Large intestine (tissue), 12 donors: ENCODE measurements at places on chromosomes 6 and 20. TPM values are rescaled to one million over a fixed set of nuclear protein-coding genes. Genes with fewer than 3 reads are reported as not detected.

EYA4 gene
- 0.21 TPM for polyA plus RNA-seq

DNA sequence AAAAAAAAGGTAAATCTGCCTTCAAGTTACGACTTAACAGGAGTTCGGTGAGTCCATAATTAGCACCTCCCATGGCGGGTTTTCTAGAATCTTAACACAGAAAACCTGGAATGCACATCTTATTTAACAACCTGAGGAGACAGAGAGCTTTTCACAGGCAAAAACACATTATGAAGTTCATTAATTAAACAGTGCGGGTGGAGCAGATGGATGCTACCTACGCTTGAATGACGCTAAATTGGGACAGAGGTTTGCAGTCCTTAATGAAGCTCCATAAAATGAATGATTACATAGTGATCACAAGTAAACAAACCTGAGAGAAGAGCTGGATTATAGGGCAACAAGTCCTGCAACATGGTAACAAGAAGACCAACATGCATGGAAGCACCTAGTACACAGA is 81.0 kb downstream of the INSM1 start:
- H3K4me1 ChIP-seq: no peaks in the 10 kb centered on the region
- no peaks in the 10 kb centered on the region for H3K27me3 ChIP-seq
- peaks cover 8% of the 10 kb centered on the region for H3K36me3 ChIP-seq
- no peak overlapping the region for H3K27ac ChIP-seq
- no peak overlapping the region for H3K4me3 ChIP-seq

- no peaks in the 10 kb centered on the region for H3K27me3 ChIP-seq
- no peak overlapping the region for H3K27ac ChIP-seq
- peaks cover 17% of the 10 kb centered on the region for H3K4me1 ChIP-seq
- no peak overlapping the region for H3K4me3 ChIP-seq
- H3K36me3 ChIP-seq: peaks cover 70% of the 10 kb centered on the region
Measured at GRCh38 chr20:62306414-62307187, 3.8 kb downstream of the ADRM1 start.

DNA sequence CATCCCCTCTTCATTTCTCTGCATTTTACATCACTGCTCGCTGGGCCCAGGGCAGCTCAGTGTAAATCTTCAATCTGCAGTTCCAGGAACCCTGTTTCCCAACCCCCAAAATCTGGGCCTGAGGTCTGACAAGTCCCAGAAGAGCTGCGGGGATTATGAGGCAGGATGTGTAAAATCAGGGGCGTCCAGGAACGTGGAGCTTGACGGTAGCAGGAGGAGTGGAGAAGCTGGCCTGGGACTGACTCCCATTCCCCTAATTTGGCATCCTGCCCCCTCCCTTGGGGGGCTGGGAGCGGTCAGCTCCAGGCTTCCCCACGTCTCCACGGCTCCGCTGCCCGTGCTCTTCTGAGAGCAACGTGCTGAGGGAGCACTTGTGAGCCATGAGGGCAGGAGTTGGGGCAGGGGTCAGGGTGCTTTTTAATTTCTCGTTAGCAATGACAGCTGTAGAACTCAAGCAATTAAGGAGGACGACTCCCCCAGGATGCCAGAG is 23.4 kb upstream of the VEGFA start:
- no peak overlapping the region for H3K4me3 ChIP-seq
- no peaks in the 10 kb centered on the region for H3K4me1 ChIP-seq
- no peaks in the 10 kb centered on the region for H3K36me3 ChIP-seq
- H3K27ac ChIP-seq: no peak overlapping the region

- no peaks in the 10 kb centered on the region for H3K27me3 ChIP-seq
- no peak overlapping the region for H3K4me3 ChIP-seq
- H3K27ac ChIP-seq: no peak overlapping the region
- H3K4me1 ChIP-seq: no peaks in the 10 kb centered on the region
Measured at GRCh38 chr6:9121549-9121948, 686.2 kb upstream of the SLC35B3 start.

DNA sequence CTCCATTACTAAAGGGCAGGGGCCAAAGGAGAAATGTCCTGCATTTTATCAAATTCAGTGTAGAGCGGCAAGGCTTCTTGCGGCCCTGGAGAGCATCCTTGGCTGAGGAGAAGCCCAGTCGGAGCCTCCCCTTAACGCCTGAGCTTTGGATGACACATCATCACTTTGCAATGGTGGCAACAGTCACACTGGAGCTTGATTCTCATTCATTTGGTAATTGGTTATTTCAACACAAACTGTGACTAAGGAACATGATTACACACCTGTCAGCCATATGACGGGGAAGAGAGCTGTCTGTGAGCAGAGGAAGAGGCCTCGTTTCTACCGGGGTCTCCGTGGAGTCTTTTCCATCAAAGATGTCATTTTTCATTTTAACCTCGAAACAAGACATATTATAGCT is 81.4 kb downstream of the SOBP start:
- no peak for DNase-seq
- no peak overlapping the region for H3K4me3 ChIP-seq
- H3K4me1 ChIP-seq: no peaks in the 10 kb centered on the region
- H3K27ac ChIP-seq: no peak overlapping the region

- peaks cover 31% of the 10 kb centered on the region for H3K36me3 ChIP-seq
- no peak overlapping the region for H3K27ac ChIP-seq
- peaks cover 14% of the 10 kb centered on the region for H3K4me1 ChIP-seq
Measured at GRCh38 chr6:158023597-158023939, 41.9 kb downstream of the SYNJ2 start.

- no peak overlapping the region for H3K4me3 ChIP-seq
- no peak for DNase-seq
- H3K36me3 ChIP-seq: no peaks in the 10 kb centered on the region
- H3K4me1 ChIP-seq: no peaks in the 10 kb centered on the region
- peaks cover 11% of the 10 kb centered on the region for H3K27me3 ChIP-seq
Measured at GRCh38 chr6:99344289-99344688, 5.2 kb downstream of the FAXC start.
